Osteoblast (primary cell): ENCODE measurements at places on chromosomes 4 and X. TPM values are rescaled to one million over a fixed set of nuclear protein-coding genes. Genes with fewer than 3 reads are reported as not detected.

DNA sequence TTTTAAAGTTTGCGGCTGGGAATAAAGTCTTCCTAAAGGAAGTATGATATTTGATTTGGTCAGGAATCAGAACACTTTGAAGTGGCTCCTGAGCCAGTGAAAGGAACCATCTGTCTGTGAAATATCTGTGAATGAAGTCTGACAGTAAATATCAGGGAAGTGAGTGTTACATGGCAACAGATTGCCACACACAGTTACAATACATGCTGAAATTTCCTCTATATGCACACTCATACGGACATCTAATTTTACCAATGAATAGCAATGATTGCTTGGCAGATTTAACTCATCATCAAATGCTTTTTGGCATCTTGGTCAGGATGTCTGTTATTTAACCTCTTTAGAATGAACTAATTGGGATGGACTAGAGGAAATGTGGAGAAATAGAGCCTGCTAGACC is 1023.8 kb downstream of the FAT4 start:
- H3K27ac ChIP-seq = no peak overlapping the region
- H3K4me3 ChIP-seq = no peak overlapping the region
- no peaks in the 10 kb centered on the region for H3K36me3 ChIP-seq
- H3K27me3 ChIP-seq = no peaks in the 10 kb centered on the region
- H3K4me1 ChIP-seq = no peaks in the 10 kb centered on the region

- no peak for DNase-seq
- peaks cover 12% of the 10 kb centered on the region for H3K4me1 ChIP-seq
- no peak overlapping the region for H3K27ac ChIP-seq
- no peak overlapping the region for H3K4me3 ChIP-seq
Observed at GRCh38 chrX:71938371-71938770, 27.7 kb downstream of the NHSL2 start.

GRCh38 chrX:40127052-40127451 is 29.3 kb upstream of the BCOR start:
- peak; percentile 65 for DNase-seq

HSD17B13 gene
- total RNA-seq = under 0.01 TPM in 2 replicates
